SHP77 treated with DMSO at 0.1 percent for 48 hours (cell line): ENCODE measurements at places on chromosomes 6 and 20.

DNA sequence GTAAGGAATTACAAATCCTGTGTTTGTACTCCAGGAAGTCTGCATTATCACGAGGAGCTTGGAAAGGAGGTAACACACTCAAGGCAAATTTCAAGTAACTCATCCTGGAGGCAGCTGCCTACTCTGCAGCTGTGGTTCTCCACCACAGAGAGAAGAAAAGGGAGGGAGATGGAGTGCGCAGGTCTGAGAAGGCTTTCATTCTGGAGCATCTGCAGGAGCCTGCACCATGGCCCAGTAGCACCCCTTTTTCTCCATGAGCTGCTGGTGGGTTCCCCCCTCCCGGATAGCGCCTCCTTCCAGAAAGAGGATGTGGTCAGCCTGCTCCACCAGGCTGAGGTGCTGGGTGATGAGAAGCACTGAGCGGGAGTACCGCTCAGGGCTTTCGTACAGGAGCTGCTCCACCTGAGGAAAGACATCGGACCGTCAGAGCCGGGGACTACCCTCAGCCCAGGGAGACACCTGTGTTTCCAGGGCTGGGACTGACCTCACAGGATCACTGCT lies 1.6 kb upstream of the PSMB8 start:
- DNase-seq: no peak

DNA sequence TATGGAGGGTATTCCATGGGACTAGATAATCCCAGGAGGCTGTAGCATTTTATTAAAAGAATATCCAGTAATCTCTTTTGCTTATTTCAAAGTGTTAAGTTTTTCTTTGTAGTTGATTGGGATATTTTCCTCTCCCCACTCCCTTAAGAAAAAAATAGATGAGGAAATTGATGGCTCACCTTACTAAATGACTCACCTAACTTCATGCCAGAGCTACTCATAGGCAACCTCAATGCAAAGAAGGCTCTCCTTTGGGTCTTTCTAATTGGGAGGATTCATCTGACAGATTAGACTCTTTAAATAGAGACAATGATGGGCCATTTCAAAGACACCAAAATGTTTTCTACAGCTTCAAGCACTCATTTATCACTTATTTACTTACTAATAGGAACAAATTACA lies 528.5 kb upstream of the BTBD3 start:
- no peak for DNase-seq

- no peak for DNase-seq
Observed at GRCh38 chr6:89120371-89120770, 2.5 kb upstream of the SRSF12 start.

GRCh38 chr20:32271620-32272019 lies 5.8 kb upstream of the KIF3B start:
- DNase-seq: no peak

GRCh38 chr20:2446845-2447244 lies 23.7 kb downstream of the SNRPB start:
- DNase-seq: no peak

DNA sequence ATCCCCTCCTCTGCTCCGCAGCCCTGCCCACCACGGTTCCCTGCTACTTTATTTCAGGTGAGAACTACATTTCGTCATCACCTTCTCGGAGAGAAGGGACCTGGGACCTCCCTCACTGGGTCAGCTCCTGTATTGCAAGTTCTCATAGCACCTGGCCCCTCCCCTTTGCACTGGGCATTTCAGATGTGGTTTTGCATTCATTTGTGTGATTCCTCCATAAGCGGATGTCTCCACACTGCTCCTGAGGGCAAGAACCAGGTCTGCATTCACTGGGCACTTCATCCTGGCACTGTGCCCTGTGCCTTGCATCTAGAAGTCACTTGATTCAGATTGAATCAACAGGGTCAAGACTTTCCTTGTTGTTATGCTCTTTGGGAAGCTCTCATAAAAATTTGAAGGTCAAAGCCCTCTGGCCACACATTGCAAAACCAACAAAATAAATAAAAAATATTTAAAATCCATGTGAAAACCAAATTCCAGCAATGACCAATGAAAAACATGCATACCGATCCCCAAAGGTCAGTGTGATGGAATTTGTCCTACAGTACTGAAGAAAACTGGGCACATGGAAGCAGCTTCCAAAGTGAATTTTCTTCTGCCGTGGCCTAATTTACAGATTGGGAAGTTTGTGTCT lies 89.1 kb upstream of the F13A1 start:
- no peak for DNase-seq
